Hematopoietic multipotent progenitor cell treated with erythropoietin and hydrocortisone succinate and interleukin-3 and kit ligand, for 15 days (in vitro differentiated cells): ENCODE measurements at places on chromosomes 1 and 21.

DNA sequence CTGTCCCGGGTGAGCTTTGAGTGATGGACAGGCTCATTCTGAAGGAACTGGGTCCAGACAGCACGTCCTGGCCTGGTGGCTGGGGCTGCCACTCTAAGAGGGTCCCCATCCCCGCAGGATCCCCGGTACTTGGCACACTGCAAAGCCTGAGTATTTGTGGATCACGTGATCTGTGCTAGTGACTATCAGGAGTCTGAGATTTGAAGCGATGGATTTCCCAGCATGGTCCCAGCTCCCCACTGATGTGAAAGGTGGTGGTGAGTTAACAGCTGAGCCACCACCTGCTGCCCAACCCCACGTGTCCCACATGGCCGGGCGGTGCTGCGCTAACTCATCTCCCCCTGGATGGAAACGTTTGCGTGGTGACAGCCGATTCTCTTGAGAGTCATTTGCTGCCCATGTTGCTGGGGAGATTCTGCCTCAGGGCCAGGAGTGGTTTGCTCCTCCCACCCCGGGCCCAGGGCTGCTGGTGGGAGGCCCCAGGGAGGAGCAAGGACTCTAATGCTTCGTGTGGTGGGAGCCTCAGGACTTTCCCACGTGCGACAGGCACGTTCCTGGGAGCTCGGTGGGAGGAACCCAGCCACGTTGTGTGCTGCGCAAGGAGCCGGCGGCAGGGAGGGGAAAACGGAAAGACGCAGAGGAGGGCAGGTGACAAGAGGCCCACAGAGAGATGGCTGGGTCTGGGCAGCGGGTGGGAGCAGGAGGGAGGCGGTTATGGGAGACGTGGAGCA, 15.1 kb downstream of the FAAP20 start:
- no peak for DNase-seq

- DNase-seq: no peak
Measured at GRCh38 chr1:17795836-17796645, 40.9 kb downstream of the ACTL8 start.

GRCh38 chr1:42945164-42945563, 13.5 kb downstream of the SLC2A1 start:
- DNase-seq: peak; percentile 63

DNA sequence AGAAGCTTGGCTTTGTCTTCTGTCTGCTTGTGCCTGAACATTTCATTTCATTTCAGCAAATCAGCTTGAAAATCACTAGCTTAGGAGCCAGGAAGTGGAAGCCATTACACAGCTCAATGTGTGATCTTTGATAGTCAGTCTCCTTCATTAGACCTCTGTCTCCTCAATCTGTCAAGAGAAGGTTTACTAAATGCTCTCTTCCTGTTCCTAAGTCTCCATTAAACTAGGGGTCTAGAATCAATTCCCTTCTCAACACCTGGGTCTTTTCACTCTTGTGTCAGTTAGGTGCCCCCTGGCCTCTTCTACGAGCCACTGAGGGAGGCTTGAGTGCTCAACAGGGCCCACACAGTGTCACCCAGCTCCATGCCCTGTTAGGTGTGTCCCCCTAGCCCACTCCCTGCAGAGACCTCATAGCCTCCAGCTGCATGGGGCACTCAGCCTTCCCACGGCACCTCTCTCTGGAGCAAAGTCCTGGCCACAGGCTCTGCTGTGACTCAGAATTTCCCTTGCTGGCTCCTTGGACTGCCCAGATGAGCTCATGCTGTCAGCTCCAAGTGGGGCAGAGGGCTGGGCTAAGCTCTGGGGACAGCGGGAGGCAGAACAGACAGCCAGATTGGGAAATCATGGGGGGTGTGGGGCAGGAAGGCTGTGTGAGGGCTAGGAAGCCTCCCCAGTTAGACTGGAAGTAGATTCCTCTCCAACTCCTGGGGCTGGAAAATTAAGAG, 115.7 kb upstream of the IPO9 start:
- DNase-seq: no peak

DNA sequence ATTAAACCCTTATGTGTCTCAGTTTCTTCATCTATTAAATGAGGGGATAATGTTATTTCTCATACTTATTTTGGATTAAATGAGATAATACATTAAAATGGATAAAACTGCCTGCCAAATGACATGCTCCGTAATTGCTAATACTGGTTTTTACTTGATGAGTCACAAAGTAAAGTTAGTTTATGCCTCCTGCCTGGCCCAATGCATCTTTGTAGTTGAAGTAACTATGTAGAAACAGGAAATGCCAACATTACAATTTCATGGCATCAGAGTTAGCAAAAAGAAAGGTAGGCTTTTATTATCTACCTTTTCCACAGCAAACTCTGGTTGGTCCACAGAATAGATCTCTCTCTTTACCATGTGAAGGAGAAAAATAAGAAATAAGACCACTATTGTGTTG, 214.5 kb downstream of the TBX15 start:
- no peak for DNase-seq

- no peak for DNase-seq
Measured at GRCh38 chr1:1985375-1986050, 18.1 kb downstream of the CFAP74 start.

- DNase-seq: no peak
Measured at GRCh38 chr1:99598738-99599411, 47.0 kb upstream of the PALMD start.

- DNase-seq: no peak
Measured at GRCh38 chr1:93751377-93752250, 70.0 kb upstream of the BCAR3 start.

DNA sequence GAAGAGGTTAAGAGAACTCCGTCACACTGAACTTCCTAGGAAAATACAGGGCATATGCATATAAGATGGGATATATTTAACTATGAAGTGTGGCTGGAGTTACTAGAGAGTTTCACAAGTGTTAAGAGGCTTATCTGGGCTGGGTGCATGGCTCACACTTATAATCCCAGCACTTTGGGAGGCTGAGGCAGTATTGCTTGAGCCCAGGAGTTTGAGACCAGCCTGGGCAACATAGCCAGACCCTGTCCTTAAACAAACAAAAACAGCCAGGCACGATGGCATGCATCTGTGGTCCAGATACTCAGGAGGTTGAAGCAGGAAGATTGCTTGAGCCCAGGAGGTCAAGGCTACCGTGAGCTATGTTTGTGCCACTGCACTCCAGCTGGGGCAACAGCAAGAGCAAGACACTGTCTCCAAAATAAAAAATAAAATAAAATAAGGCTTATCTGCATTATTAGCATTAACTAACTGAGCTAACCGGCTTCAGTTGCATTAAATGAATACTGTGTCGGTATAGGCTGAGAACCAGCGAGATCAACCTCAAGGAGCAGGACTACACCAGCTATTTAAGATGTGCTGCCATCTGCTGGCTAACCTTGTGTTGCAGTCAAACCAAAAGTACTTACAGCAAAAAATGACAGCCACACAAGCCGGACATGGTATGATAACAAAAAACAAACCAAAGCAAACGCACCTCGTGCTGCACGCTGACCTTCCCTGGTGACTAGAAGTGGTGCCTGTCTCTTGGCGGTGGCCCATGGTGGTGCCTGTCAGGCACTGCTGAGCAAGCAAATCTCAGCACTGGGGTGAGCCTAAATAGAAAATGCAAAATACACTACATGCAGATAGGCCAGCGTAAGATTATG, 19.7 kb upstream of the RBBP5 start:
- peak; percentile 83 for DNase-seq

- DNase-seq: no peak
Measured at GRCh38 chr1:227333423-227333822, 15.1 kb upstream of the CDC42BPA start.

- DNase-seq: no peak
Measured at GRCh38 chr1:913491-914130, 10.1 kb upstream of the SAMD11 start.

DNA sequence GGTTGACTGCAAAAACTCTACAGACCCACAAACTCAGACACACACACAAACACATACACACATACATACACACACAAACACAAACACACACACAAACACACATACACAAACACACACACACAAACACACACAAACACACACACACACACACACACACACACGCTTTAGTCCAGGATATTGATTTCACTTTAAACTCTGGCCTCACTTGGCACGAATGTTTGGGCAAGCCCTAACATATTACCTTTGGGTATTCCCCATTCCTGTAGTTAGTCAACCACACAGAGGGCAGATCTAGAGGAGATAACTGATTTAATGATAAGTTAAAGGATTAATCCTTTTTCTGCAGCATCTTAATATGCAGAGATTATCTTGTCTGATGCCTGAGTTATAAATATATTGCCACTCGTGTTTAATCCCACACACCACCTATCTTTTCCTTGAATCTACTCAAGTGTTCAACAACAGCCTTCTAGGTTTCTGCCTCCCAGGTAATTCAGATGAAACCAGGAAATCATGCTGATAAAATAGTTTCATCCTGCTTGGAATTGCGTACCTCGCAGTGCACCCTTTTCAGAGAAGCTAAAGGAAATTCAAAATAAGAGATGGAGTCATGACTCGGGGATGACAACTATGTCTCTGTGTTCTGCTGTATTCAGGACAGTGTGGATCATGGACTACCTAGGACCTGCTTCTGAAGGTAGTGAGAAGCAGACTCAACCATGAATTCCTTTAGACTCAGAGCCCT, 14.5 kb upstream of the RUNX1 start:
- DNase-seq: no peak

- DNase-seq: no peak
Measured at GRCh38 chr1:5448486-5448885, 543.7 kb downstream of the NPHP4 start.

- no peak for DNase-seq
Measured at GRCh38 chr1:219910716-219911115, 17.6 kb downstream of the SLC30A10 start.

- no peak for DNase-seq
Measured at GRCh38 chr1:36971852-36972618, 62.3 kb downstream of the GRIK3 start.

DNA sequence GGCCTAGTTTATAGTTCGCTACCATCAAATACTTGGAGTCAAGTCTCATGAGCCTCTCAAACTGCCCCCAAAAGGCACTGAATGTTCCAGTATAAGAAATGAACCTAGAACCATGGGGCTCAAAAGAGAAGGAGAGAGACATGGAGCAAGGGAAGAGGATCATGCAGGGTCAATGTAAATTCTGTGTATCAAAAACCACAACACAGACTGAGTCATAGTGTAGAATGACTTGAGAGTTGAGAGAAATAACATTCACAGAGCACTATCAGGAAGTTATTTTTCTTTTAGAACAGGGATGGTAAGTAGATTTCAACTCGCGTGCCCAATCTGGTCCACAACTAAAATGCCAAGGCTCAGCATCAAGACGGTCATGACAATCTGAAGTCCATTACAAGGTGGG, 59.8 kb downstream of the GNG12 start:
- no peak for DNase-seq

GRCh38 chr1:114176366-114176765, 22.7 kb upstream of the SYT6 start:
- DNase-seq: no peak

DNA sequence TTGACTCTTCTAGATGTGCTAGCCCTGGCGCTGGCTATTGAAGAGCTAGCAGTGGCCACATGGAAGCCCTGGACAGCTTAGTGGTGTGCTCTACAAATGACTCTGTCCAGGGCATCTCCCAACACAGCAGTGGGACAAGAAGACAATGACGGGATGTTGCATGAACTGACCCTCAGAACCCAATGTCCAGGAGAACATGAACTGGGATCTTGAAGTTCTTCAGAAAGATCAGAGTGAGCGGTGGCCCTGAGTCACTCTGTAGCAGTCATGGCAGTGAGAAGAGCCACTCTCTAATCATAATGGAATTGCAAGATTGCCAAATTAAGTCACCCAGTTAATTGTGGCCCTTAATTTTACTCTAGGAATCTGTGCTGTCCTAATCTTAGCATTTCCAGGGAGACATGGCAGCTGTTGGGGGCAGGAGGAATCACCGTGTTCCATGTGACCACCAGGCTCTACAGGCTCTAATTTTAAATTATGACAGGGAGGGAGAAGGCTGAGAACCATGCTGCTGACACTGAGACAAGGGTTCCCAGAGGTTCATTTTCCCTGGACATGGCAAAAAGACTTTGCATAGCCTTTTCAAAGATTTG, 10.2 kb upstream of the OBSCN start:
- DNase-seq: no peak

- no peak for DNase-seq
Measured at GRCh38 chr1:247216261-247216660, 39.6 kb upstream of the VN1R5 start.

DNA sequence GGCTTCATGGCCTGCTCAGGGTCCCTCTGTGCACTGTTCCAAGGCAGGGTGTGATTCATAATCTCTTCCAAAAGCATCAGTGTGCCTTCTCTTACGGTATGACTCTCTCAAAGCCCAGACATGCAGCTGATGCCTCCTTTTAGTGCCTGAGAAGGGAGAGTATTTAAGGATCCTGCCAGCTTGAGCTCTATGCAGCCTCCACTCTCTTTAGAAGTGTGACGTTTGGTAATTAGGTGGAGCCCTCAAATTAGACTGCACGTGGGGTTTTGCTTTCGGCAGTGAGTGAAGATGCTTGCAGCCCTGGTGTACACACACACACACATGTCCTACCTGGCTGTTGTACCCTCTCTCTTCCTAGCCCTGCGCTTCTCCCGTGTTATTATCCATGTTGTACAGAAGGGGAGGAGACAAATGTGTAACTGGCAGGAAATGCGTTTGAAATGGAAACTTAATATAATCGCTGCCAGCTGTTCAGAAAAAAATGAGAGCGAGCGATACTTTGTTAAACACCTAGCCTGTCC, 2.6 kb upstream of the C1orf174 start:
- DNase-seq: no peak

- no peak for DNase-seq
Measured at GRCh38 chr1:239619190-239619589, 232.8 kb downstream of the CHRM3 start.

DNA sequence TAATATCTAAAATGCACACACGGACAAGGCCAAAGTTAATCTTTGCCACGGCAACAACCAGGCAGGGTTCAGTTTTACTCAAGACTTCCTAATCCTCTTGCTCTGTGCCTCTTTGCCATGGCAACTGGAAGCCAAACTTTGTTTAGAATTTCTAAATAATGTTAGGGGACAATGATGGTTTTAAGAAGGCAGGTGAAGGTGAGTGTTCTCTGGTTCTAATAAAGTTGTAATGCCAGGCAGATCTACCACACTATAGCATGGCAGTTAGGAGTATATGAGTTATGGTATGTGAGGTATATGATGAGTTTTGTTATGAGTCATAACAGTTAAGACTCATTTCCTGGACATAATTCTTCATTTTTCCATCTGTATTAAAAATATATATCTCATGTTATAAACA, 2.7 kb downstream of the PTPRC start:
- peak; percentile 20 for DNase-seq

GRCh38 chr1:41776891-41777441, 141.8 kb downstream of the HIVEP3 start:
- no peak for DNase-seq

GRCh38 chr1:4931486-4931885, 277.1 kb downstream of the AJAP1 start:
- DNase-seq: no peak

GRCh38 chr1:34914958-34915357, 14.5 kb downstream of the DLGAP3 start:
- DNase-seq: no peak

DNA sequence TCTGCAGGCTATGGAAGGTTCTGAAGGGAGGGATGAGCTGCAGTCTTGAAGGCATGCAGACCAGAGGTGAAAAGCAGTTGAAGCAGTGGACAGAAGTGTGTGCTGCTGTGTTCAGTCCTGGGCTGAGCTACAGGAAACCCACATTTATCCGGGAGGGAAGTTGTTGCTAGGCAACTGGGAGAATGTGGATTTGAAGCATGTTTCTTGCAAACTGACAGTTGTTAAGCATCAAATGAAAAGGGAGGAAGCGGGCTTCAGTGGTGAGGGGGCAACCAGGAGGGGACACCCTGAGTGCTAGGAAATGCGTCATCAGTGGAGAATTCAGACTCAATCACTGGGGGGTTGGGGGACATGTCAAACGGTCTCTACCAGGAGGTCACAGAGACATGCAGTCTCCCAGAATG, 28.7 kb downstream of the ABCA4 start:
- DNase-seq: no peak
